ENCODE measurements at places on chromosomes 6 and 20.

DNA sequence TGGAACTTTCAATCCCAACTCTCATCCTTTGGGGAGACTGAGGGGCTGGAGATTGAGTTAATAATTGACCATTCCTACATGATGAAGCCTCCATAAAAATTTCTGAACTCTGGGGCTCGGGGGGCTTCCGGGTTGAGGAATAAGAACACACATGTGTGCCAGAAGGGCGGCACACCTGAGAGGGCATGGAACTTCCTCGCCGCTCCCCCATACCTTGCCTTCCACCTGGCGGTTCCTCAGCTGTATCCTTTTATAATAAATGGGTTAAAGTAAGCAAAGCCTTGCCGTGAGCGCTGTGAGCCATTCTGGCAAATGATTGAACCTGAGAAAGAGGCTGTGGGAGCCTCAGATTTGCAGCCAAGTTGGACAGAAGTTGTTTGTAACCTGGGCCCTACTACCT is 164.8 kb downstream of the LY86 start:
- no peak for DNase-seq

DNA sequence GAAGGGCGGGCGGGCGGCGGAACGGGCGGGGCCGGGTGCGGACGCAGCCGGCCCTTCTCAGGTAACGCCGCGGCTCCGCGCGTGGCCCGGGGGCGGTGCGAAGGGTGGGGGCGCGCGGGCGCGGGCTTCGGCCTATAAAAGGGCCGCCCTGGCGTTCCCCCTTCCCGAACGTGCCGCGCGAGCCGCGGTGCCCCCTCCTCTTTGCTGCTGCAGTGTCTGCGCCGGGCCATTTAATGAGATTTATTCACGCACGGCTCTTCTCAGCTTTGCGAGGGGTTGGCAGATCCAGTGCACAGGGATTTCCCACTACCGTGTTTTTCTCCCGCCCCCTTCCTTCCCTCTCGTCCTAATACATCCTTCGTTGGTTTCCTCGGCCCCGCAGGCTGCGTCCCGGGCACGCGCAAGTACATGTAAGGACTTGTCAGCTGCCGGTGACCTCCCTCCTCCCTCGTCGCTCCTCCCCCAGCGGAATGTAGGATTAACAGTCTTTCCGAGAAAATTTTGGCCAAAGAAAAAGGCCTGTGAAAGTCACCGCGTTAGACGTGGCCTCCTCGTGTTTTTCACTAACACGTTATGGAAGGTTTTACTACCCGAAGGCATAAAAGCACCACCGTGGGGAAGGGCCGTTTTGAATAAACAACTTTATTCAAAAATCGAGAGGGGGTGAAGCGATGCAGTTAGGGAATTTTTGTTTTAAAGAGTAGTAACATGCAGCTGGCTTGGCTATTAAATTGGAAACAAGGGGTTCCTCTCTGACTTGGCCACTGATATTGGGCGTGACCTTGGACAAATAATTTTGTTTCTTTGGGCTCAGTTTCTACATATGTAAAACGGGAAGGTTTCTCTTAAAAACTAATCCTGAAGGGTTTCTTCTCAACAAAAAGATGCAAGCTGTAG is 966 bp upstream of the REV3L start:
- peak; percentile 83 for DNase-seq

DNA sequence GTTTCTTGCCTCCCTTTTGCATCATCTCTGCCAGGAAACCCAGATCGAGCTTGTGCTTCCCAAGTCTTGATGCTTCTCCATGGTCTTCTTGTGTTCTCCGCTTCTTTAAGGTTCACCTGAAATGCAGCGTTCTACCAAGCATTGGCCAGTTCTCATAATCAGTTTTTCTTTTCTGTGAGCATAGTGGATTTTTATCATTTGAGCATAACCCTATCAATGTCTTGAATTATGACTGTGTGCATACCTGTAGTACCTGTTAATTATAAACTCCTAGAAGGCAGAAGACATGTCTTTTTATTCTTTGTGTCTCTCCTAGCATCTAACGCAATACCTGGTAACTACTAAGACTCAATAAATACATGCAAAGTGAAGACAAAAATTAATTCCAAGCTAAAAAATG is 804.4 kb upstream of the FLRT3 start:
- no peak for DNase-seq

DNA sequence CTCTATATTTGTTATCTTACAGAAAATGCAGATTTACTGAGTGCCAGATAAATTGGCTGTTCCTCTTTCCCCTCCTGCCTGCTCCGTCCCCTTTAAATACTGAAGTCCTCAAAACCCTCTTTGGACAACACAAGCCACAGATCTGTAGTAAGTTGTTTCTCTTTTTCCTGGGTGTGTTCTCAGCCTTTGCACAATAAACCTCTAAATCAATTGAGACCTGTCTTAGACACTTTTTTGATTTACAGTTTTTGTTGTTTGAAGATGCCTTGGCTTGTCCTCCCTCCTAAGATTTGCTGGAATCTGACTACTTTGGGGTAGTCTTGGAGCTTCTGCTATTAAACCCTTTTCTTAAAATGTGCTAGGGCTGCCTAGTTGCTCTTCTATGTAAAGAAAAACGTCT is 60.9 kb upstream of the EIF2S2 start:
- DNase-seq: no peak

GRCh38 chr6:101909366-101909765 is 515.9 kb downstream of the GRIK2 start:
- DNase-seq: no peak

All from CD4-positive, alpha-beta T cell treated with Interleukin-15 for 1 hour (primary cell).